ENCODE measurements at places on chromosomes 2 and 18.

DNA sequence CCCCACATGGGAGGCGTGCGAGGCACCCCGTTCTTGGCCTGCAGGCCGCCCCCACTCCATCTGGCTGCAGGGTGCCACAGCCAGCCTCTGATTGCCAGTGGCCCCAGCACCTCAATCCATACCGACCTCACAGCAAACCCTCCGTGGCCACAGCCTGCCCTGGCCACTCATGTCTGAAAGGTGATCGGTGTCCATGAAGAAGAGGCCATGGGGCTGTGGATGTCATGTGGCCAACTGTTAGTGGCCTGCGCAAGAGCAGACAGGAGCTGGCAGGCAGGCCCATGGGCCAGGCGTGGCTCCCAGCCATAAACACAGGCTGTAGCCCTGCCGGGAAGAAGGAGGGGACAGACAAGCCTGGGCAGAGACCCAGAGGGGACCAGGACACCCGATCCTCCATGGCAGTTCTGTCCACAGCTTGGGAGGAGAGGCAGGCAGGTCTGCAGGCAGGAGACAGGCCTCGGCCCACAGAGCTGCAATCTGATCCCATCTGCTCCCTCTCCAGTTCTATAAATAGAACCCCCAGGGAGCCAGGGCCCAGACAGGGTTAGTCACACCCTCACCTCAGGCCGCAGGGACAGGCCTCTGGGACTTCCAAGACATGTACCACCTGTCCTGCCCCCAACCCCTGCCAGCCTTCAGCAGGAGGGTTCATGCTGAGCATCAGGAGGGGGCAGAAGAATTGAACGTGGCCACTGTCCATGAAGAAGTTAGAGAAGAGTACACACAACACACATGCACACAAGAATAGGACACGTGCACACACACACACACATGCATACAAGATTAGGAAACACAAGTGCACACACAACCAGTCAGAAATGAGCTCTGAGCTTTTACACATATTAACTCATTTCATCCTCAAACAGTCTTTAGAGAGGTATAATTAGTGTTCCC, 16.9 kb downstream of the STEAP3 start:
- DNase-seq = no peak

DNA sequence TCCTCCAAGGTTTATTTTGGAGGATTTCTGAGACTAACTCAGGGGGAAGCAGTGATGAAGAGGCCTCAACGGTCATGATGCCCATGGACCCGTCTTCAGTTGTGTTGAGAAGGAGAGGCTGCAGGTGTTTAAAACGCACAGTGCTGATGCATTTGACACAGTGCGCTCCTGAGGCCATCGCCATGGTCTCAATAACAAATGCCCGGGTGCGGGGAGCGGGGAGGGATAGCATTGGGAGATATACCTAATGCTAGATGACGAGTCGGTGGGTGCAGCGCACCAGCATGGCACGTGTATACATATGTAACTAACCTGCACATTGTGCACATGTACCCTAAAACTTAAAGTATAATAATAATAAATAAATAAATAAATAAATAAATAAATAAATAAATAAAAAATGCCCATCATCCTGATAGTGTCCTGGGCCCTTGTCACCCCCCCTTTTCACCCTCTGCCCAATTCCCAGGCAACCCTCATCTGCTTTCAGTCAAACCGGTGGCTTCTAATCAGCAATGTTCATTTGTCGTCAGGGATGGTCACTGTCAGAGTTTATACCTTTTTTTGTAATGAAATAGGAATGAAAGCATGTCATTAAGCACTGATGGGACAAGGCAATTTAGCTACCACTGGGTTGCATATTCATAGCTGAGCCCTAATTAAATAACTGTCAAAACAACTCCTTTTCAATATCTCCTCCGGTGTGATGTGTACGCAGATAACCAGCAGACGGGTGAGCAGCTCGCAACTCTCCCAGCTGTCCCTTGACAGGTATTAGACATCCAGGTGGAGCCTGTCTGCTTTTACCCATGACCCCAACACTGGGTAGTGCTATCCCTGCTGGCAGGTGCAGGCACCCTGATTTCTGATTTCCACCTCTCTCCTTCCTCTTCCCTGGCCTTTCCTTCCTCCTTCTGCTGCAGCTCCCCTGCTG, 95.9 kb downstream of the KCNF1 start:
- DNase-seq = no peak

GRCh38 chr2:66675591-66675990, 240.7 kb downstream of the MEIS1 start:
- no peak for DNase-seq

DNA sequence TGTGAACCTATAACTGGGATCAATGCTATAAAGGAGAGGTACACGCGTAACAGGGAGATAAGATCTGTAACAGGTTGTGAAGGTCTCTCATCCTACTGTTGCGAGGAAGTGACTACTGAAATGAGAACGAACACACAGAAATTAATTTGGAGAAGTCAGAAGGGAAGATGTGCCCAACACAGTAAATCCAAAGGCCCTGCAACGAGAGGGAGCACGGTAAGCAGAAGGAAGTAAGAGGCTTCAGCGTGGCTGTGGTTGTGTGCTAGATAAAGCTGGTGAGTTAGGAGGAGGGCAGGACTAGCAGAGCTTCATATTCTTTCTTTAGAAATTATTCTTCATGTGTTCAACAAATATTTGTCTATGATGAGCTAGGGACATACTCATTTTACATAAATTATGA, 2.5 kb upstream of the ATG16L1 start:
- peak; percentile 20 for DNase-seq
